Dermis blood vessel endothelial cell (primary cell): ENCODE measurements at places on chromosomes 1 and 21. TPM values are rescaled to one million over a fixed set of nuclear protein-coding genes. Genes with fewer than 3 reads are reported as not detected.

RNU1-1 gene
- under 0.01 TPM in 2 replicates for total RNA-seq

PHLDA3 gene
- 29.4 and 56.3 TPM in 2 replicates for total RNA-seq

KIF21B gene
- 2.2 and 4.4 TPM in 2 replicates for total RNA-seq

ADAMTS1 gene
- 12.6 and 19.3 TPM in 2 replicates for total RNA-seq

AMY1A gene
- total RNA-seq = not detected in 2 replicates

OR6N1 gene
- total RNA-seq = not detected in 2 replicates

OR2T8 gene
- total RNA-seq = not detected in 2 replicates

KIF26B gene
- total RNA-seq = 1.0 and 1.5 TPM in 2 replicates

GBP3 gene
- total RNA-seq = 33.4 and 33.6 TPM in 2 replicates

ACTA1 gene
- 0.17 TPM in 1 of 2 replicates, not detected in the other for total RNA-seq

ITLN2 gene
- total RNA-seq = not detected in 2 replicates

IL24 gene
- total RNA-seq = not detected in 2 replicates

SYT6 gene
- not detected in 2 replicates for total RNA-seq

MRAP gene
- not detected in 2 replicates for total RNA-seq

NME7 gene
- 18.0 and 26.8 TPM in 2 replicates for total RNA-seq

ARTN gene
- total RNA-seq = not detected in 2 replicates

PDE4DIP gene
- total RNA-seq = 10.5 and 10.9 TPM in 2 replicates

CD1C gene
- total RNA-seq = not detected in 2 replicates

RNU1-2 gene
- under 0.01 TPM in 2 replicates for total RNA-seq

DCST1 gene
- not detected in 2 replicates for total RNA-seq
